Substantia nigra (tissue), 51 donors: ENCODE measurements at places on chromosomes 3 and 15.

- no peak for DNase-seq
These were observed 57.3 kb downstream of the ACAP2 start for GRCh38 chr3:195385526-195385925.

DNA sequence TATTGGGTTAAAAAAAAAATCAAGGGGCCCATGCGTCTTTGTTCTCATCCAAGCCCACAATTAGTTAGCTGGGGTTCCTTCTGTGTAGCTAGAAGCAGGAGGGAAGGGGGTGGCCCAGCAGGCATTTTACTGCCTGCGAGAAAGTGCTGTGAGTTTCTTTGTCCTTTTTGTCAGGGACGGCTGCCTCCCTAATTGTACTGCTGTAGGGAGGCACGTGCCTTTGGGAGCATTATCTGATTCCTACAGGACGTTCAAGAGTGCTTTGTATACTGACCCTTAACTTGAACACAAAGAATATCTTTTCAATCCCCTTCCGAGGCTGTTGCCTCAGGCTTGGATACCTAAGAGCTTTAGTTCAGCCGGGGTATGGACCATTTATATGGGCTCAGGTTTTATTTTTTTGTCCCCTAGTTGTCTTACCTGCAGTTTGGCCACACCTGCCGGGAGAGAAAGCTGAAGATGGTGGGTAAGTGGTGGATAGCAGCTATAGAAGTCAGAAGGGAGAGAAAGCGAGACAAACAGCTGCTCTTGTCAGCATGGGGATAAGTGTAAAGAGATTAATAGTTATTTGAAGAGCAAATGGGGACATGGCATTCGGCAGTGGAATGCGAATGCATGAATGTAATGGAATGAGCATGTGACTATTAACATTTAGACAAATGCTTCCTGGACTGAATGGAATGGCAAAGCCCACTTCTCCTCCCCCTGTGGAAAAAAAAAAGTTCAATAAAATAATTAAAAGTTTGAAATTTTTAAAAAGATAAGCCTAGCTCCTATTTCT is 175.2 kb downstream of the TP63 start:
- no peak for DNase-seq

DNA sequence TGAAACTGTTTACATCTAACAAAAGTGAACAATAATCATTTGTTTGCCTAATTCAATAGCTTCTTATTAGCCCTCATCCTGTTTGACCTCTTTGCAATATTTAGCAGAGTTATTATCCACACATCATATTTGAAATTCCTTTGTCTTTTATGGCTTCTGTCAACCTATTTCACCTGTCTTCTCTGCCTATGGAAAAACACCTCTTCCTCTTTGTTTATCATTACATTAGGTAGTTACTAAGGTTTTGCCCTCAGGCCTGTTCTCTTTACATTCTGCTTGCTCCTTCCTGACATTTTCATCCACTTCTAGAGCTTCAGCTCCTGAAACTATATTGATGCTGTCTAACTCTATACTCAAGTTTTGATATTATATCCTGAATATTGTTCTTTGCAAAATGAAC is 183.0 kb downstream of the SUCNR1 start:
- DNase-seq: no peak

DNA sequence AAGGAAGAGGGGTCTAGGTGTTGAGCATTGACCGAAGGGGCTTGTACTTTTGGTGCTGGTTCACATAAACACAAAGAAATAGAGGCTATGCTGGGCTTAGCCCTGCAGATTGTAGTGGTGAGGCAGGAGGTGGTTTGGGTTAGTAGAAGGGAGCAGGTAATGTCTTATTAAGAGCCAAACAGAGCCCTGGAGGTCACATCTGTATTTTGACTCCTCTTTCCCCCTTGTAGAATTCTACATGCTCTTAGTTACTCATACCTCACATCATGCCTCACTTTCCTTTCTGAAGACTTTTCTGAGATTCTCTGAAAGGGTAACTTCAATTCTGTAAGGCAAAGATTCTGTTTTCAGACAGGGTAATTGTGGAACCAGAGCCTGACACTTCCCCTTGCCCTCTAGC is 16.1 kb upstream of the ZNF80 start:
- no peak for DNase-seq

- no peak for DNase-seq
These were observed 581.3 kb downstream of the NTRK3 start for GRCh38 chr15:87675271-87675670.

GRCh38 chr15:96230526-96231181 is 99.8 kb upstream of the NR2F2 start:
- no peak for DNase-seq

DNA sequence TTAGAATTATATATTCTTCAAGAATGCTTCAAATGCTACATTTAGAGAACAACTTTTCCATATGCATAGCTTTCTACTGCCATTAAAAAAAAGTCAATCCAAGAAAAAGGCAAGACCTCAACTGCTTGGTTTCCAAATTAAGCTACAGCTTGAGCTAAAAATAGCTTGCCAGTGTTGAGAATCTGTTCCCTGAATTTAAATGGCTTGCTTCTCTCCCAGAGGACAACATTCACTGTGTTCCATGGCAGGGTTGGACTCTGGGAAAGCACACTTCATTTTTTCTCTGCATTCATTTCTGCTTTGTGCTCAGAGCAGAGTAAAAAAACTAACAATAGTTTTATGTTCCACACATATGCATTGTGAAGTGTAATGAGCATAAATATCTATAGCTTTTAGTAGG is 50.3 kb upstream of the ACTL6A start:
- DNase-seq: no peak

DNA sequence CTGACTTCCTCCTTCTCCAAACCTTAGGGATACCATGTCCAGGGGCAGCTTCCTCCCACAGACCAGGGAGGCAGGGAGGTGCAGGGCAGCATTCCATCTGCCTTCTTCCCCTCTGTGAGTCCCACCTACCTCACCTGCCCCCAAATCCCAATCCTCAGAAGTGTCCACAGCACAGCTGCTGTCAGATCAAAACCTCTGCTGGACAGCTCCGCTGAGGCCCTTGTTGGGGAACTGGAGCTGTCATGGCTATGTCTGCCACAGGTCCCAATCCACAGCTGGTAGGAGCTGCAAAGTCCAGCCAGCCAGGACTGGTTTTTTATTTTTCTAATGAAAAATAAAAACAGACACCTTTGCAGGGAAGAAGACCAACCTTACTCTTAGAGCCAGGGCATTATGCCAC is 40.7 kb upstream of the TBC1D21 start:
- no peak for DNase-seq

DNA sequence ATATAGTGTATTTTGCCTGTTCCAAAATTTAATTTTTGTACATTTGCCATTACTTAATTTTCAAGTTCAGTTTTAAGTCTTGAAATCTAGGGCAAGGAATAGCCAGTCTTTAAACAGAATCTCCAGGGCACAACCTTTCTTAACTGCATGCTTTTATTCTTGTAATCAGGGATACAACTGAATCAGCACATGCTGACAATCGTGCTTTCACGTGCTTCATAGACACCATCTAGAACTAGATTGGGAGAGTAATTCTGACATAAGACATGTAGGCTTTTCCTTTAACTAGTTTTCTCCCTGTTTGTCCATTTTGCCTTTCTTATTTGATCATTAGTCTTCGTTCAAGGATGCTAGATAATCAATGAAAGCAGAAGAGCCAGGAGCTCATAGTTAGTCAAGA is 650.4 kb upstream of the CADM2 start:
- no peak for DNase-seq

- DNase-seq: no peak
These were observed 4.2 kb downstream of the BCL2A1 start for GRCh38 chr15:79966634-79967297.

DNA sequence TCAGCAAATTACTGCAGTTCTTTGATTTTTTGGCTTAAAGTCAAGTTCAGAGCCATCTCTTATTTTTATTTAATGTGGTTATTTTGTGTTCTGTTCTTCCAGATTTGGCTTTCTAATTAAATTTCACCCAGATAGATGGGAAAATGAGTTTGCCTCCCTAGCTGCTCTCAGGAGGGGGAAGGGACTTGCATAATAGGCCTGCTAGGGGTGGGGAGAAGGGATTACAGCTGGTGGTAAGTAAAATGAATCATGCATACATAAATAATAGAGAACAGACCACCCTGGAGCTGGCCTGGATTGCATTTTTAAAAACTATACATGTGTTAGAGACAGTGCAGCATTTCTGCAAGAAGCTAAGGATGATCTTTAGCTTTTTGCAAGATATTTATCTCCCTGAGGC is 3.9 kb upstream of the PXYLP1 start:
- no peak for DNase-seq

GRCh38 chr3:124676236-124676635 is 54.0 kb upstream of the UMPS start:
- DNase-seq: no peak

DNA sequence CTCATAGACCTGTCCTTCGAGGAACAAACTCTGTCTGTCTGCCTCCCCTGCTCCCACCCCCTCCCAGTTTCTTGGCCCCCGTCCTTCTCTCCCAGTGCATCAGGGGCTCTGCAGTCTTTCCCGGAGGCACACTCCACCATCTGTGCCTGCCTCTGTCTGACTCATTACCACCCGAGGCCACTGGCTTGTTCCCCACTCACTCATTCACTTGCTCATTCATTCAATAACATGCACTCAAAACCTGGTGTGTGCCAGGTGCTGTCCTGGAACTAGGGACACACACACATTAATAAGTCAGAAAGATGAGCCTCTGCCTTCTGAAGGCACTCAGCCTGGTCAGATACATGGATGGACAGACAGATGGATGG is 12.4 kb downstream of the AMIGO3 start:
- DNase-seq: no peak

DNA sequence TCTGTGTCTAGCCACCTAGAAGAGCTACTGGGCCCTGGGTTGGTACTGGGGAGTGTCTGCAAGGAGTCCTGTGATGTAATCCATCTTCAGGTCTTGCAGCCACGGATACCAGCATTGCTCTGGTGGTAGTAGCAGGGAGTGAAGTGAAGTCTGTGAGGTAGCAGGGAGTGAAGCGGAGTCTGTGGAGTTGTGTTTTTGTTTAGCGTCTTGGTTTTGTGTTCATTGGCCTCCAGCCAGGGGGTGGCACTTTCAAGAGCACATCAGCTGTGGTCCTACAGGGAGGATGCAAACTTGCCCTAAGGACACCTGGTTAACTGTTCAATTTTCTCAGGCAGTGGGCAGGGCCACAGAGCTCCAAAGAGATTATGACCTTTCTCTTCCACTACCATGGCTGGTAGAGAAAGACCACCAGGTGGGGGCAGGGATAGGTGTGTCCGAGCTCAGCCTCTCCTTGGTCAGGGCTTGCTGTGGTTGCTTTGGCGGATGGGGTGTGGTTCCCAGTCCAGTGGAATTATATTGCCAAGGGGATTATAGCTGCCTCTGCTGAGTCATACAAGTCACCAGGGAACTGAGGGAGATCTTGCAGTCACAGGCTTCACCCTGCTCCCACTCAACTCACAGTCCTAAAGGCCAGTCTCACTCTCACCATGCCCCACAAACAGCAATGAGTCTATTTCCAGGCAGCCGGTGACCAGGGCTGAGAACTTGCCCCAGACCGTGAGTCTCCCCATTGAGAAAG is 424.7 kb downstream of the ZBBX start:
- DNase-seq: no peak

DNA sequence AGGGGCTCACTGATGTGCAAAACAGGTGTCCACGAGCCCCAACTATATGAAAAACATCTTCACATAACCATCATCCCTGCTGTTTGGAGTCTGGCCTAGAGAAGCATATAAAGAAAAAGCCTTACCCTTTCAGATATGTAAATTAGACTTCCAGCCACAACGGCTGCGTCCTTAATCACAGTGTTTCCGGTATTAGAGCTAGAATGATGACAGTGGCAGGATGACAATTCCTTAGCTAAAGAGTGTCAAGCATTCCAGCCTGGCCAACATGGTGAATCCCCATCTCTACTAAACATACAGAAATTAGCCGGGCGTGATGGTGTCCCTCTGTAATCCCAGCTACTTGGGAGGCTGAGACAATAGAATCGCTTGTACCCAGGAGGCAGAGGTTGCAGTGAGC is 19.5 kb upstream of the SAMD7 start:
- DNase-seq: no peak

DNA sequence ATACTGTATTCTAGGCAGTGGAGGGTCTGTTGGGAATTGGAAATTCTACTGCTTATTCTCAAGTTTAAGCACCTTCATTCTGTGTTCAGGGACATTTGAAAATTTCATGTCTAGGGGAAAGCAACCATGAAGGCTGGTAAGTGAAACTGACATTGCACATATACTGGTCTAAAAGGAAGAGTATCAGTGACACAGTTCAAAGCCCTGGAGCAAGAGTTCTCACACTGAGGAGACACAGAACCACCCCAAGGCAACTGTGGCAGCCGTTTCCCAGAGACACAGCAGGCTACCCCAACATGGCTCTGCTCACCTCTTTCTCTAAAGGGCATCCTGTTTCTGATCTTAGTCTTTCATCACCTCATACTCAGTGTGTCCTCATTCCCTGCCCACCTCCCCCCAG is 67.5 kb downstream of the KCNMB2 start:
- no peak for DNase-seq

GRCh38 chr3:187188931-187189330 is 8.4 kb upstream of the RTP1 start:
- no peak for DNase-seq

- no peak for DNase-seq
These were observed 355.1 kb downstream of the CLSTN2 start for GRCh38 chr3:140290105-140290504.

DNA sequence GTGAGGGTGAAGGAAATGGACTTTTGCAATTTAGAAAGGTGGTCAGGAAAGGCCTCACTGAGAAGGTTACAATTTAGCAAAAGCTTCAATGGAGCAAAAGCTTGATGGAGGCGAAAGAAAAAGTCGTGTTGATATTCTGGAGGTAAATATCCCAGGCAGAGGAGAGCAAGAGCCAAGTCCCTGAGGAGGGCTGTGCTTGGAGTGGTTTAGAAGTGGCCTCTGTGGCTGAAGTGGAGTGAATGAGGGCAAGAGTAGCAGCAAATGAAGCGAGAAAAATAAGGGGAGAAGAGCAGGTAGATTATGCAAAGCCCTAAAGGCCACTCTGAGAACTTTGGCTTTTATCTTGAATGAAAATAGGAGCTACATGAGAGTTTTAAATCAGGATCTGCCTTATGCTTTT is 54.1 kb downstream of the GUCA1C start:
- no peak for DNase-seq

DNA sequence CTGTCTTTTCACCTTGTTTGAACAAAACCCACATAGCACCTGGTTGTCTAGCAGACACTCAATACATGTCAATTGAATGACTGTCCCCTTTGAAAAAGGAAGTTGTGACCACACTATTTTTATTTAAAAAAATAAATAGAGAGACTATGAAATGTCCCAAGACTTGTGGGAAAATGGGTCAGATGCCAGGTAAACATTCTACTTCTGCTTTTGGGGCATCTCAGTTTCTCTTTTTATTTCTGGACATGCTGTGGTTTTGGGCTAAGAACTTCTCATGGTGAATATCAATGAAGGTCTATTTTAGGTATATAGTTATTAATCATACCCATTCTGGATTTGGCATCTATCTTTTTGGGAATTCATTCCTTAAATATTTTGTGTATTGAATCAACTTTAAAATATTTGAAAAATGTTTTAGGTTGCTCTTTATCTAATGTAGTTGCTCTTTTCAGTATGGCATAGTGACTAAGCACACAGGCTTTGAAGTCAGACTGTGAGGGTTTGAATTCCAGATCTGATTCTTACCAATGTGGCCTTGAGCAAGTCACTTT is 4.4 kb downstream of the TMEM45A start:
- no peak for DNase-seq
